ENCODE measurements at places on chromosomes 6 and 20.

GRCh38 chr6:1426416-1426815 lies 37.0 kb downstream of the FOXF2 start:
- DNase-seq: no peak

DNA sequence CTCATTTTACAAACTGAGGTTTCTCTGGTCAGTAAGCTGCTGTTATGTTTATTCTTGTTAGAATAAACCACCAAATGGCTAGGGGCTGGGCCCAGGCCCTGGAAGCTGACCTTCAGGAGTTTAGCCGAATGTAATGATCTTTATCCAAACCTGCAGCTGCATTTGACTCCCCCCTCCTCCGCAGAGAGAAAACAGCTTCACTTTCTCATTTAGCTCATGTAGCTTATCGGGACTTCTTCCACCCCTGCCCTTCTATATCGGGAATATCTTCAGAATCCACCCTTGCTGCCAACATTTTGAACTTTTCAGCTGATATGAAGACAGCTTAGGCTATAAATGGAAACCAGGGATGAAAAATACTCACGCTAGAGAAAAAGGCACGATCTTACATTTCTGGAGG lies 102.6 kb downstream of the ZMYND8 start:
- no peak for DNase-seq

GRCh38 chr20:39310363-39310995 lies 348.3 kb downstream of the DHX35 start:
- DNase-seq: no peak

GRCh38 chr6:71383476-71383875 lies 94.9 kb downstream of the OGFRL1 start:
- peak; percentile 16 for DNase-seq

DNA sequence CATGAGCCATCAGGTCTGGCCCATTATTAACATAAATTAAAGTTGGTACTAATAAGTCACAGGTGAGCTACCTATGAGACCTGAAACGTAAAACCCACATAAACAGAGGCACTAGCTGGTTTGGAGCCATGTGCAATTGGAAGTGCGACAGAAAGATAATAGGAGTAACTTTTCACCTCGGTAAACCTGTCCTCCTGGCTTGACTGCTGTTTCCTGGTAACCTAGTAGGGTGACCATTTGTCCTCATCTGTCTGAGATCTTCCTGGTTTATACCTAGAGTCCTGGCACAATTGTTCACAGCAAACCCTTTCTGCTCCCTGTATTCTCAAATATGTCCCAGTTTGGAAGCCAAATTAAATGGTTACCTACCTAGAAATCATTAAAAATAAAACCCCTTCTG lies 7.4 kb downstream of the TBC1D20 start:
- no peak for DNase-seq

DNA sequence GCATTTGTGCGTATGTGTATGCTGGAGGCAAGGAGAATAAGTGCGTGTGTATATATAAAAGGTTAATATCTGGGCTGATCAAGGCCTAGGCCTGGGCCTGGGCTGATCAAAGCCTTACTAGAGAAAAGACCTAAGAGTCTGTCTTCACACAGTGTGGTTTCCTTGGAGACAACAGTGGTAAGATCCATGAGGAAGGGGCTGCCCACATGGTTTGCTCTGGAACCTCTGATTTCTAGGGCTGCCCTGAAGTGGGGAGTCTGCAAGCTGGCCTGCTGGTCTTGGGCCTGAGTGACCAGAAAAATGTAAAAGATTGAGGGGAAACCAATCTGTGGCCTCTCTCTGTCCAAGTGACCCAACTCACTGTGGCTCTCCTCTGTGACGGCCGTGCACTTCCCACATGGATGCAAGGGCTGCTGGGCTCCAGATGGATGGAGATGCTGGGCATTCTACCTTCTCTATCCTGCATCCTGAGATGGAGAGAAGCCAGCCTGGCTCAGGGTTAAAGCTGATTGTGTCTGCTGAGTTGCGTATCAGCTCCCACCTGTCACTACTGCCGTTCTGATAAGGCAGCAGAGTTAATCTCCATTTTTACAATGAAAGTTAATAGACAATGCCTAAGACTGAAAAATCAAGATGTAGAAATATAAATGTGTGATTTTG lies 90.3 kb upstream of the NXT1 start:
- no peak for DNase-seq

DNA sequence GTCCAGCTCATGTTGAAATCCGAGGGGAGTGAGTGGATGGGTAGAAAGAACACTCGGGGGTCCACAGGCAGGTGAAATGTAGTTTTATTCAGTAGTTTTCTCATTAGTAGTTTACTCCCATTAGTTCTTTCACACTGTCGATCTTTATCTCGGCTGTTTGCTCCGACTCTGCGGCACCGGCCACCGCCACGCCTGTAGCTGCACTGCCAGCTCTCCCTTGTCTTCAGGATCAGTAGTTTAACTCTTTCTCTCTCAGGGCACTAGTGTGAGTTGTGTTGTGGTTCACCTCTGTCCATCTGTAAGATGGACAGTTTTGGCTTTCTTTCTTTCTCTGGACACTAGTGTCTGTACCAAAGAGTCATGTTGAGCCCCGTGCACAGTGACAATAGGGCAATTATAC lies 195.7 kb downstream of the LMBRD1 start:
- DNase-seq: no peak

GRCh38 chr20:63022501-63022900 lies 15.7 kb upstream of the BHLHE23 start:
- no peak for DNase-seq

DNA sequence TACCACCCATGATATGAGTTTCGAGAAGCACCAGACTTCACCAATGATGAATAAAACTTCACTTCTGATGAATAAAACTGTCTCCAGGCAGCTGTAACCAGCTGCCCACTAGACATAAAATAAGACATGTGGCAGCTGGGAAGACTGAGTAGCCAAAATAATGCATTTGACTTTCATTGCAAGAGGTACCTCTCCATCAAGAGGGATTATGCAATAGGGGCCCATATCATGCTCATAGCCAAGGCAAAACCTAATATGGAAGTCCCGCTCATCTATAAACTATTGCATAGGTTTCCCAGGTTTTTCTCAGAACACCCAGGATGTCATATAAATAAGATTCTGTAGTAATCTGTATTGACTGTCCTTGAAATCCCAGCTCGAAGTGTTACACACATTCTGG lies 155.5 kb downstream of the SIM1 start:
- DNase-seq: no peak

DNA sequence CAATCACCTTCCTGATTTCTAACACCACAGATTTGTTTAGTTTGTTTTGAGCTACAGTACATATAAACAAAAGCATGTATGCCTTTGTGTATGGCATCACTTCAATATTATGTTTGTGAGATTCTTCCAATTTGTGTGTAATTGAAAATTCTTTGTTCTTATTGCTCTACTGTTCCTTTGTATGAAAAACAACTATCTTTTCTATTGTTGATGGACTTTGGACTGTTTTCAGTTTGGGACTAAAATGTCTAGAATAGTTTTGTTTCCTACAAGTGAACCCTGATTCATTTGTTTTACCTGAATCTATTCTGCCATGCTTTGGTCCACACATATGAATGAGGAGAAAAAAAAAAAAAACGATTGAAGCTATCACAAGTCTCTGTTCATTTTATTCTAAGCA lies 21.2 kb upstream of the ZNF184 start:
- DNase-seq: no peak

DNA sequence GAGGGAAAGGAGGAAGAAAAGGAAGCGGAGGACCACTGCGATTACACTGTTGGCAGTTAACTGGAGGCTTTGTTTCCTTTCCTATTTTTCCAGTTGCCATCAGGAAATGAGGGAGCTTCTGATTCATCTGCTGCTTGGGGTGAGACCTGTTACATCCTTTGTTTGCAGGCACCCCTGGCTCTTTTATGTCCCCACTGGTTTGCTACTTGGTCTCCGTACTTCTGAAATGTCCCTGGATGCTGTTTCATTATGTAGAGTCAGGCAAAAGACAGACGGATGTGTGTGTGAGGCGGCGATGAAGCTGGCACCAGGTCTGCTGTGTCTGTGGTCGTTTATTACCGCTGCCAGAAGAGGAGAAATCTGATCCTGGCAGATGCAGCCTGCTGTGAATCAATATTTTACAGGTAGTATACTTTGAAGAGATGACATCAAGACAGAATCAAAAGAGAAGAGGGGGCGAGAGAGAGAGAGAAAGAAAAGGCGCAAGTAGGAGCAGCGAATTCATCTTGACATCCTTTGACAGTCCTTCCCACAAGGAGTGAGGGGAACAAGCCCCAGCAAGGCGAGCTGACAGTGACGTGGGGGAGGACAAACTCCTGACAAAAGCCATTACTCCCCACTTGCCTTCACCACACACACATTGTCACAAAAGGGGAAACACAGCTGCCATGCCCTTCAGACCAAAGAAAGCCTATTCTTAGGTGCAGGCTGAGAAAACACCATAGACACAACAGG lies 145.9 kb upstream of the FBXL4 start:
- peak; percentile 8 for DNase-seq

- DNase-seq: no peak
Measured at GRCh38 chr6:49736017-49736508, 8.1 kb downstream of the CRISP3 start.

Measured in nephron progenitor cell (in vitro differentiated cells).